ENCODE measurements at places on chromosomes 6 and 20.
A peak's percentile ranks its signal among the peaks of the same experiment; 100 is the strongest.

- no peak for DNase-seq
Observed at GRCh38 chr6:13831615-13832014, 17.3 kb upstream of the MCUR1 start.

DNA sequence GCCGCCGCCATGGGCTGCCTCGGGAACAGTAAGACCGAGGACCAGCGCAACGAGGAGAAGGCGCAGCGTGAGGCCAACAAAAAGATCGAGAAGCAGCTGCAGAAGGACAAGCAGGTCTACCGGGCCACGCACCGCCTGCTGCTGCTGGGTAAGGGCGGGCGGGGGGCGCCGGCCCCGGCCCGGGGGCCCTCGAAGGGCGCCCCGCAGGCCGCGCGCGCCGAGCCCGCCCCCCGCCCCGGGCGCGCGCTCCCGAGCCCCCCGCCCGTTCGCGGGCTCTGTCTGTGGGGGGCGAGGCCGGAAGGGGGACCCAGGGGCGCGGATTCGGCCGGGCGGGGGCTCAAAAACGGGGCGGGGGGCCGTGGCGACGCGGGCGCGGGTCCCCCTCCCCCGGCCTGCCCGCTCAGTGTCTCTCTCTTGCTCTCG is 39.2 kb downstream of the GNAS start:
- peak; percentile 76 for DNase-seq

- no peak for DNase-seq
Observed at GRCh38 chr6:107192830-107193229, 77.5 kb upstream of the BEND3 start.

GRCh38 chr6:110681543-110682459 is 133.5 kb downstream of the CDK19 start:
- no peak for DNase-seq

- DNase-seq: peak; percentile 34
Observed at GRCh38 chr6:39295611-39296011, 18.6 kb downstream of the KCNK17 start.

- peak; percentile 45 for DNase-seq
Observed at GRCh38 chr20:1509237-1509636, 18.0 kb upstream of the SIRPB2 start.

- no peak for DNase-seq
Observed at GRCh38 chr6:17847203-17847760, 140.2 kb downstream of the KIF13A start.

DNA sequence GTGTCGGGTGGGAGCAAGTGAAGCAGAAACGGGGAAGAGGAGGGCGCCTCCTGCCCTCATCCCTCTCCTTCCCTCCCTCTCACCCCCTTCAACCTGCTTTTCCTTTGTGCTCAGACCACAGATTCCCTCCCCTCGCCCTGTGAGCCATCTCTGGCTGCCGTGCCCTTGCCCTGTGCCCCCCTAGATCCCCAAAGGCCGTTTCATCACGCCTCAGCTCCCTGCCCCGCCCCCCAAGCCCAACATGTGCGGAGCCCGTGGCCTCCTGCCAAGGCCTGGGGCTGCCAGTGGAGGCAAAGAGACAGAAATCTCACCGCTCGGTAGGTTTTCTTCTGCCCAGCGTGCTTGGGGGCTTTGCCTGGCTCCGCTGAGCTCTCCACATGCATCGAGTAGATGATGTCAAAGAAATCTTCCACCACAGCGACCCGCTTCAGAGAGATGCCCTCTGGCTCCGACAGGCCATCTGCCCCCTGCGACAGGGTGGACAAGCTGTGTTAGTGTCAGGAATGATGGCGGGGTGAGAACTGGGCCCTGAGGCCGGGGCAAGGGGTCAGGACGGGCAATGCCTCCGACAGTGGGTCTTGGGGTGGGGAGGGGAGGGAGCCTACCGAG is 57.6 kb downstream of the NOL4L start:
- no peak for DNase-seq

GRCh38 chr6:140289186-140289585 is 914.7 kb upstream of the CITED2 start:
- DNase-seq: no peak

- DNase-seq: no peak
Observed at GRCh38 chr6:88119769-88120168, 46.4 kb downstream of the CNR1 start.

- no peak for DNase-seq
Observed at GRCh38 chr6:131117878-131118277, 17.4 kb upstream of the AKAP7 start.

GRCh38 chr6:52013035-52013434 is 74.4 kb downstream of the PKHD1 start:
- peak; percentile 20 for DNase-seq

- DNase-seq: no peak
Observed at GRCh38 chr20:925516-925915, 9.4 kb upstream of the ANGPT4 start.

DNA sequence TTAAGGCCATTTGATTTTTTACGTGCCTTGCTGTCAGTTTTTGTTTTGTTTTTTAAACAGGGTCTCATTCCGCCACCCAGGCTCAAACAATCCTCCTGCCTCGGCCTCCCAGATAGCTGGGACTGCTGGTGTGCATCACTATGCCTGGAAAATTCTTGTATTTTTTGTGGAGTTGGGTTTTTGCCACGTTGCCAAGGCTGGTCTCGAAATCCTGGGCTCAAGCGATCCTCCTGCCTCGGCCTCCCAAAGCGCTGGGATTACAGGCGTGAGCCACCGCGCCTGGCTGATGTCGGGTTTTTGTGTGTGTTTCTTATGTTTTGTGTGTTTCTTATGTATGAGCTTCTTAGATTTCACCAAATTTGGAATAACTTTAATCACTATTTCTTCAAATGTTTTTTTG is 104.8 kb downstream of the TAF4 start:
- no peak for DNase-seq

- no peak for DNase-seq
Observed at GRCh38 chr6:125819535-125820326, 29.0 kb downstream of the NCOA7 start.

- peak; percentile 35 for DNase-seq
Observed at GRCh38 chr6:109513571-109514071, 30.6 kb upstream of the ZBTB24 start.

- no peak for DNase-seq
Observed at GRCh38 chr6:53831936-53832660, 37.3 kb downstream of the LRRC1 start.

DNA sequence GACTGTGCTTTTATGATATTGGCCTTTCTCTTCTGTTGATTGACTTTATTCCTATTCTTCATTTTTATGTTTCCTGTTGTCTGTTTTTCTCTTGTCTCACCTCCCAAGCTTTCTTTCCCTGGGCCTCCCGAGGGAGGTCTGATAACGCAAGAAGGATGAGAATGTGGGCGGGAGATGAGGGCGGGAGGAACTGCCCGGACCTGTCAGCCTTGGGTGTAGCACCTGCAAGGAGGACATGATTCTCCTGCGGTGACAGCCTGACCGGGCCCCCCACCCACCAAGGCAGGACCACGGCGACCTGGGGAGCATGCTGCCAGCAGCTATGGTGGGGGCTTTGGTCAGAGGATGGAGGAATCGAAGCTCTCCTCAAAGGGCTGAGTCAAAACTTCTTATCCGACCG is 86.9 kb downstream of the PLEKHG1 start:
- no peak for DNase-seq

DNA sequence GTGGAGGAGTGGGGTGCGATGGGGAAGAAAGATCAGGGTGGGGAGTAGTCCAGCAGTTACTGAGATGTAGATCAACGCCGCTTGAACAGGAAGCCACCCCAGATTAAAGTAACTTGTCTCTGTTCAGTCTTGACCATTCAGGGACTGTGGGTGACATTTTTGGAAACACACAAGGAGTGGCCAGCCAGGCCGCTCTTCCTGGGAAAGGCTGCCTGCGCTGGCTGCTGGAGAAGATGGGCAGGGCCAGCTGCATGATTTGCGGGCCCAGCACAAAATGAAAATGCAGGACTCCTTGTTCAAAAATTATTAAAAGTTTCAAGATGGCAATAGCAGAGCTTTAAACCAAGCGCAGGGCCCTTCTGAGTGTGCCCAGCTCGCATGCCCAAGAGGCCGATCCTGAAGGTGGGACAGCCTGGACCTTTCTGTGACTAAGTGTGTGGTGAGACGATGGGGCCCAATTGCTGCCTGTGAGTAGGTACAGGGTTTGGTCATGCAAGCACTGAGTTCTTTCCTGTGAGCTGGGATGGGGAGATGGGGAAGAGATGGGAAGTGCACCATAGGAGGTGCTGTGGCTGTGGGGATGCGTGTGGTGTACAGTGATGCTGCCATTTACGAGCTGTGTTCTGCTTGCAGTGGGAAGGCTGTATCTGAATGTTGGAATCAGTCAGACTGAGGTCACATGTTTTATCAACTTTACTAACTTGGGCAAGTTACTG is 51.3 kb downstream of the DAAM2 start:
- no peak for DNase-seq

DNA sequence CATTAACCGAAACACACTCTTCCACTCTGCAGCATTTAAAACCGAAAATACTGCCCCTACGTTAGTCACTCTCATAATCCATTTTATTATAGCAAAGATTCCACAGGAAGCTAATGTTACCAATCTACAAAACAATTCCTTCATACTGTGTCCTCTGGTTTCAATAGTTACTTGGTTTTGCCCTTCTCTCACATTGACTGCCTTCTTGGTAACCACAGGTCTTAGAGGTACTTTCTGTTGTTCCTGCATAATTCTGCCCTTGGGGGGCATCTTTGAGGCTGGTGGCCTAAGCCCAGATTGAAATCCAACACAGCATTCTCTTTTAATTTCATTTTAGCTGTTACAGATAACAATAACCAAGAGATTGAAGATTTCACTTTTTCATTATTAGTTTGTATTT is 9.8 kb upstream of the DCBLD1 start:
- DNase-seq: no peak

DNA sequence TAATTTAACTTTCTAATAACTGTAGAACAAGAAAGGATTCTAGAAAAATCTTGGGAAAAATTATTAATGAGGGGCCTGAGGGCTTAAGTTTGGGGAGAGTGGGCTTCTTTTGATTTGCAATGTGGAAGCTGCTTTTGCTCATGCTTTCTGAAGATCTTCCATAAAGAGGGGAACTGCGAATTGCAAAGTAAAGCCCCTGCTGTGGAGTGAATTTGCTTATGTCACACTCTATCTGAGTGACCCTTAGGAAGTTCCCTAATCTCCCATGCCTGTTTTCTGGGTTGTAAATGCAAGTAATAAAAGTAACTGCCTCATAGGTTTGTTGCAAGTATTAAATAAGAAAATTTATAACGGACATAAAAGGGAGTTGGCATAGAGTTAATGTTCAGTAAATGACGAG is 301.2 kb downstream of the PLCB1 start:
- DNase-seq: no peak

DNA sequence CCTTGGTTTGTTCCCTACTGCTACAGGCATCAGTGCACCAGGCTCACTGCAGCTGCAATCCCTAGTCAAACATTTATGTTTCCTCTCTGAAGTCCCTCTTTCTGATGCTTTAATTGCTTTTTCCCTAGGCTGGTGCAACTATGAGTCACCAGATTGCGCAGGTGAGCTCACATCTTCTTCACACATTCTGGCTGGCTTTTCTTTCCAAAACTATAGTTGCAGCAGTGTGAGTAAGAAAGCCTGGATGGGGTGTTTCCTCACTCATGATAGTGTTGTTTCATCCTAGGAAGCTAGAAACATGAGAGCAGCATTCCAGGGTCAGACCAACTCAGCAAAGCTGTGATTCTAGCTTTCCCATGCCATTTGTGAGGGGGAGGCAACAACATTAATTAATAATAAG is 296.4 kb downstream of the PAX1 start:
- DNase-seq: no peak

DNA sequence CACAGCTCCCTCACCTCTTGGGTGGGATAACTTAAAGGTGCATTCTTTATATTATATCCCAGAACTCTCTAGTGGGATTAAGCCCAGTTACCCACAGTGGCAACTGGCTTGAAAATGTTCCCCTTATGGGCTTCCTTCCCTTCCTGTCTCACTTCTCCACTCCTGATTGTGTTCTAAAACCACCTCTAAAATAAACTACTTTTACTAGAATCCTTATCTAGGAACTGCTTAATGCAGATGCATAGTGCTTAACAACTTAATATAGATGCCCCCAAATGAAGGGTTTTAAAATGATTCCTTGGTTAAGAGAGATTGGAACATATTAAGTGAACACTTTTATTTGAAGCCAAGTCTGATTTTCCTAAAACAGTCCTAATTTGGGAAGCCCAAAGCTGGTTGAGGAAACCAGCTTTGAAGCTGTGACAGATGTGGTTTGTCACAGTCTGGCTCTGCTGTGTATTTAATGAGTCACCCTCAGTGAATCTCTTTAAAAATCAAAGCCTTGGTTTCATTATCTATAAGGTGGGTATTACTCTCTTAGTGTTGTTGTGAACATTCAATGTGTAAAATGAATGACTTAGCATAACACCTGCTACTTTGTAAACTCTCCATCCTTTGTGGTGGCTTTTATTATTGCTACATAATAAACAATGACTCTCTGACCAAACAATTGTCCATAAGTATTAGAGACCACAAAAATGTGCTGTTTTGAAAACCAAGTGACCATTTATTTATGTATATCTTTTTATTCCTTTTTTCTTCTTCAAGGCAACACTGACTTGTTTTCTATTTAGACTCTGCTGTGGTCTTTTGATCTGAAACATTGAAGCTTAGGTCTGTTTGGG is 24.4 kb downstream of the PLCB1 start:
- peak; percentile 53 for DNase-seq

- DNase-seq: no peak
Observed at GRCh38 chr20:32397567-32398084, 39.5 kb downstream of the ASXL1 start.

- no peak for DNase-seq
Observed at GRCh38 chr6:127298475-127298874, 31.8 kb downstream of the RNF146 start.

- DNase-seq: no peak
Observed at GRCh38 chr20:43825581-43825980, 89.1 kb upstream of the TOX2 start.

GRCh38 chr6:44732243-44732642 is 344.7 kb downstream of the CDC5L start:
- no peak for DNase-seq

GRCh38 chr20:58538752-58539151 is 23.6 kb upstream of the APCDD1L start:
- DNase-seq: no peak

GRCh38 chr6:81773887-81774286 is 21.4 kb upstream of the TENT5A start:
- no peak for DNase-seq

DNA sequence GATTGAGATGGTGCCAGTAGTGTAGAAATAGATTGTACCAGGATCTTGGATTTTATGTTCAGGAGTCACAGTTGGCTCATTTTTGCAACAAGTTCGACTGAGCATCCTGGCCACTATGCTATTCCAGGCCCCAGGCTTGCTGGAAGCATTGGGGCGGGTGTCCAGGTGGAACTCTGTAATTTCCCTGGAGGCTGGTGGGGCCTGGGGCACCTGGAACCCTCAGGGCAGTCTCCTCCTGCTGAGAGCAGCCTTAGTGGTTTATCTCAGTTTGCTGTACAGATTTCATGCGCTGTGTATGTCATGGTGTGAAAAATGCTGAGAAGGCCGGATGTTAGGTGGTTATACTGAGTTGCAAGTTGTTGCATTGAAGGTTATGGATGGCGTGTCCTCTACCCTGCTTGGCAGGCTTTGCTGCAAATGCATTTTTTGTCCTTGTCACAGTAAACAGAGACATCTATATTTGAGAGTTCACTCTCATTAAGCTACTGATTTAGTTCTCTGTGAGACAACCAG is 135.1 kb upstream of the MYLIP start:
- DNase-seq: no peak

- no peak for DNase-seq
Observed at GRCh38 chr6:2732503-2733089, 18.1 kb downstream of the MYLK4 start.
